CD4-positive, alpha-beta T cell treated with Interleukin-21 for 1 hour (primary cell): ENCODE measurements at places on chromosomes 12 and 14.

DNA sequence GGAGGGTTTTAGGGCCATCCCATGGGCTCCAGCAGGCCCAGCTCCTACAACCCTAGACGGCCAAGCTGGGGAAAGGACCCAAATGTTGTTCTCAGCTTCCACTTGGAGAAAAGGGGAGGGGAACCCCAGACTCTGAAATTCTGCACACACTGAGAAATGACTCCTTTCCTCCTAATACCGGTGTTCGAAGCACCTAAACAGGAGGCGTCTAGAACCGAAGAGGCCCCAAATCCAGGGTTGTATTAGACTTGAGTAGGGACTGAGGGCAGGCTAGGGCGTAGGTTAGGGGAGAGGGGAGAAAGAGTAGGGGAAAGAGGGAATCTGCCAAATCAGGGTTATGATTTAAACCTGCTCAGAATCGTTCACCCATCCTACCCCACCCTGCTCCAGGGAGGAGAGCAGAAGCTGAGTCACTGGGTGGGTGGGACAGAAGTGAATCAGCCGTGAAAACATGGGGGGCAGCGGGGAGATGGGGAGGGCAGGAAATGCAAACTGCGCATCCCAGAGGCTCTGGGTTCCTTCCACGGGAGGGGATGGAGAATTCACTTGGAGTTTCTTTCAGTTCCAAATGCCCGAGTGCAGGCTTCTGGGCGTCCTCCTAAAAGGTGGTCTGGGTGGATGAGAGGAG is 1.0 kb downstream of the IGFBP6 start:
- DNase-seq, result no peak

DNA sequence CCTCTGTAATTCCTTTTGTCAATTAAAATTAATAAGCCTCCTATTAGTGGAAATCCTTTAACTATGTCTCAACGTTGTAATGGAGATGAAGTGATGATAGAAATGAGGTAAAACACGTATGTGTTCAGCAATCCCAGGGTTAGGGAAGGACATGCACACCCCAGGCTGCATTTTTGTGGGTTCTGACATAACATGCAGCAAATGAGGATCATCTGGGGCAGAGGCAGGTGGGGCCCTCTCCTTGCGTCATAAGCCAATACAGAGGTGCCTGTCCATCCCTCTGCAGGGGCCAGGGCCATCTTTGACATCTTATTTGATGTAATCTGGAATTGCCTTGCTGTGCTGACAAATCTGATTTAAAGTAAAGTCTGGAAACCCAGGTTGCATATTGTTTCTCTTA is 73.2 kb downstream of the MYRFL start:
- DNase-seq, result no peak

DNA sequence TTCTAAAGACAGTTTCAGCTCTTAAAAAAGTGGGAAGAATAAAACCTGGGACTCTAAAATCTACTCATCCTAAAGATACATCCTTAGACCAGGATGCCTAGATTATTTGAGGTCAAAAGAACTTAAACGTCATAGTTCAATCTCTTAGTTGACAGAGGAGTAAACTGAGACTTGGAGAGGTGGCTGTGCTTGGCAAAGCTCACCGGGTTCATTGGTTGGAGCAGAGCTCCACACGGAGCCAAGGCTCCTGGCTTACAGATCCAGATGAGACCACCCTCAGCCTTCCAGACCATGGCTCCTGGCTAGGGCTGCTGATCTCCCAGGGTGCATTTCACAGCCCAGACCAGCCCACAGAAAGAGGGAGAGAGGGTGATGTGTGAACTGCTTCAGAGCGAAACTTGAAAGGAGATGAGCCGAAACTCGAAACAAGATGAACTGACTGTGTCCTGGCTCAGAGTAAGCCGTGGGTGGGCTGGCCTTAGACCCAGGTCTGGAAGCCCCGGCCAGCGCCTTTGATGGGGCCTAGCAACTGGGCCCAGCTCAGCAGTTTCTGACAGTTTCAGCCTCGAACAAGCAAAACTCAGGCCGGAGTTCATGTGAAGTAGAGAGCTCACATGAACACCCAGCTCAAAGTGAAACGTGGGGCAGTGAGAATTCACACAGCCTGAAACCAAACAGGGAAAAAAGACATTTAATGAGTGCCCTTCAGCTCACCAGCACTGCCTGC is 1044.8 kb downstream of the BCL11B start:
- peak; percentile 44 for DNase-seq

- DNase-seq, result no peak
Observed at GRCh38 chr14:101134161-101134631, 230.7 kb upstream of the RTL1 start.

GRCh38 chr12:88931598-88931997 is 351.3 kb upstream of the KITLG start:
- no peak for DNase-seq

- no peak for DNase-seq
Observed at GRCh38 chr12:70609203-70609602, 28.0 kb downstream of the PTPRB start.

DNA sequence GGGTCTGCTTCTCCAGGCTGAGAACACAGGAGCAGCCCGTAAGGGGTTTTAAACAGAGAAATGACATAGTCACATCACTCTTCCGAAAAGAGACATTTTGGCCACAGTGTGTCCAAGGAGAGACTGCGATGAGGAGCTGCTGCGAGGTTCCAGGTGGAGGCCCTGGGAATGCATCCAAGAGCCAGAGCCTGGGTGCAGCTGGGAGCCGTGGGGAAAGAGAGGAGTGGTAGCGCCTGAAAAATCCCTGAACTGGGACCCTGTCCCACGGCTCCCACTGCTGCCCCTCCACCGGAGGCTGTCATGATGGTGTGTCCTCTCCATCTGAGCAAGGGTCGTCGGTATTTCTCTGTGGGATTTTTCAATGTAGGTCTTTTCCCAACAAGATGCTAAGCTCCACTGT is 146.9 kb downstream of the BCL11B start:
- no peak for DNase-seq

DNA sequence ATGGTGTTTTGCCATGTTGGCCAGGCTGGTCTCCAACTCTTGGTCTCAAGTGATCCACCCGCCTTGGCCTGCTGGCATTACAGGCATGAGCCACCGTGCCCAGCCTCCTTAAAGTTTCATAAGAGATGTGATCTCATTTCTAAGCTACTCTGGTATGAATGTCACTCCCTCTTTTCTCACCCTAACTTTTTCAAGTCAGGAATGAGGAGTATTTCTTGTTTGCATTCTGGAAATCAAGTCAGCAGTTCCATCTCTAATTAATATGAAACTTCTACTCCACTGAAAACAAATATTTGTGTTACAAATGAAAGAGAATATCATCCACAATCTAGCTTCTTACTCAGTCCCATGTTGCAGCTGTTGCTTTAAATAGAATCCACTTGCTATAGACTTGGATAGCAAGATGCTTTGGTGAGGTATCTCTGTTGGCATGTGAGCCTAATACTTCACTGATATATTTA is 61.3 kb downstream of the ARF6 start:
- DNase-seq, result no peak

DNA sequence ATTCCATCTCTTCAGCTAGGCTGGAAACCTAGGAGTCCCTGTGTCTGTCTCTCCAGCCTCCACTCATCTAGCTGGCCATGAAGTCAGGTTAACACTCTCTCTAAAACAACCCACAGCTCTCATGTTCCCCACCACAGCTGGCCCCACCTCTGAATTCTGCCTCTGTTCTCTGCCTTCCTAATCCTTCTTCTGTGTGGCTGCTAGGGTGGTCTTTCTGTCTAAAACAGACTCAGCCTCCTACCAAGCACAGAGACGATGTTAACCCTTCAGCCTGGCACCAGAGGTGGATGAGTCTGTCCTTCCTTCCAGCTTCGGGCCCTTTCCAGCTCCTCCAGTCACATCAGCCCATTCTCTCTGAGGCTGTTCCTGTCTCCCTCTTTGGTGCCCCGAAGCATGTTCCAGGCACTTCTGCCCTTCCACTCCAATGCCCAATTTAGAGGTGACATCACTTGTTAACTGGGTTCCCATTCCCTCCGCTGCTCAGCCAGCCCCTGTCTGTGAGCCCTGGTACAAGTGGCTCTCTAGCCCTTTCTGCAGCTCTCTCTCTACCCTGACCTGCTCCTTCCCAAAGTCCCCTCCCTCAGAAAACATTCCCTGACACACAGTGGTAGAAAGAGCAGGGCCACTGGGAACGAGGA is 9.1 kb downstream of the FIGNL2 start:
- no peak for DNase-seq

DNA sequence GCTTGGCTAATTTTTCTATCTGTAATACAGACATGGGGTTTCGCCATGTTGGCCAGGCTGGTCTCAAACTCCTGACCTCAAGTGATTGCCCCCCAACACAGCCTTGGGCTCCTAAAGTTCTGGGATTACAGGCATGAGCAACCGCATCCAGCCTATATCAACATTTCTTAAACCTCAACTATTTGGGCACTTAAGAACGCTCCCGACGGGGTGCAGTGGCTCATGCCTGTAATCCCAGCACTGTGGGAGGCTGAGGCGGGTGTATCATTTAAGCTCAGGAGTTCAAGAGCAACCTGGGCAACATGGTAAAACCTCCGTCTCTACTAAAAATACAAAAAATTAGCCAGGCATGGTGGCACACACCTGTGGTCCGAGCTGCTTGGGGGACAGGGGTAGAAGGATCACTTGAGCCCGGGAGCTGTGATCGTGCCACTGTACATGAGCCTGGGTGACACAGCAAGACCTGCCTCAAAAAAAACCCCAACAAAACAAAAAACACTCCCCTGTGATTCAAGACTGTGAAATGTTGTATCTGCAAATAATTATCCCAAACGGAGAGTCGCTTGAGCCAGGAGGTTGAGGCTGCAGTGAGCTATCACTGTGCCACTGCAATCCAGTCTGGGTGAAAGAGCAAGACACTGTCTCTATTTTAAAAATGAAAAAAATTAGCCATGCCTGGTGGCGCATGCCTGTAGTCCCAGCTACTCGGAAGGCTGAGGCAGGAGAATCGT is 21.5 kb downstream of the PPTC7 start:
- no peak for DNase-seq

GRCh38 chr12:121581686-121582429 is 1.0 kb upstream of the KDM2B start:
- peak; percentile 31 for DNase-seq

- no peak for DNase-seq
Observed at GRCh38 chr12:5592310-5592709, 160.4 kb downstream of the NTF3 start.

DNA sequence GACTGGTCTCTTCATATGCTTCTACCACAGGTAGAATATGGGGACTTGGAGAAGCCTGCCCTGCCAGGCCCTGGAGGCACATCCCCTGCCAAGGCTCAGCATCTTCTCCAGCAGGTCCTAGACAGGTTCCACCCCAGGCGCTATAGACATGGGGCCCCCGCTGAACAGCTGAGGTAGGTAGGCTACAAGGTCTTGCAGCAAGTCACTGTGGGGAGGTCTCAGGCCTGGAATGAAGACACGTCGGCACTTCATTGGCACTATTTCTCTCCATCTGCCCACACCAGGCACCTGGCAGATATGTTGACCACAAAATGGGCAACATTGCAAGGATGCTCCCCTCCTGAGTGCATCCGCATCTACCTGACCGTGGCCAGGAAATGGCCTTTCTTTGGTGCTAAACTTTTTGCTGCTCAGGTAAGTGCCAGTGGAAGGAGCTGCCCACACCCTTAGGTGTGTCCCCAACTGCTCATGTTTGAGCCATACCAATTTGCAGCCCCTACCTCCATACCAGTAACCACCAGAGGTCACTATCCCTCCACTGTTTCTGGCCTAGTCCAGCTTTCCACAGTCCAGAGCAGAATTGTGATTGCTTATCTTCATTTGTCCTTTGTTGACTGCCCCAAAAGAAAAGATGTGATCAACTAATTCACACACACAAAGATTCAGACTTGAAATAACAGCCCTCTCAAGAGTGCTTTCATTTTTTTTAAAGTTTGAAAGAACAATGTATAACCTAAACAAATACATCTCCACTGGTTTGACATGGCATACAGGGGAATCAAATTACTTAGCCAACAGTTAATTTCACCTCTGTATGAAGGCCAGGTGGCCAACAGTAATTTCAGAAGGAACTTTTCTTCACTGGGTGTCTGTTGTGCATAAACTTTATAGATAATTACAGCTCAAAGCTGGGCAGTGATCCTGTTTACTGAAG is 16.1 kb downstream of the PIGH start:
- peak; percentile 55 for DNase-seq

- DNase-seq, result peak; percentile 61
Observed at GRCh38 chr14:35403114-35403602, 1.4 kb downstream of the NFKBIA start.

GRCh38 chr12:100845095-100845494 is 50.5 kb downstream of the ANO4 start:
- no peak for DNase-seq

- peak; percentile 93 for DNase-seq
Observed at GRCh38 chr12:50400638-50401499, at the start of gene LARP4. Gene LARP4 (plus strand): TSS chr12:50400885. CDS start chr12:50401011, 126 bp downstream.

DNA sequence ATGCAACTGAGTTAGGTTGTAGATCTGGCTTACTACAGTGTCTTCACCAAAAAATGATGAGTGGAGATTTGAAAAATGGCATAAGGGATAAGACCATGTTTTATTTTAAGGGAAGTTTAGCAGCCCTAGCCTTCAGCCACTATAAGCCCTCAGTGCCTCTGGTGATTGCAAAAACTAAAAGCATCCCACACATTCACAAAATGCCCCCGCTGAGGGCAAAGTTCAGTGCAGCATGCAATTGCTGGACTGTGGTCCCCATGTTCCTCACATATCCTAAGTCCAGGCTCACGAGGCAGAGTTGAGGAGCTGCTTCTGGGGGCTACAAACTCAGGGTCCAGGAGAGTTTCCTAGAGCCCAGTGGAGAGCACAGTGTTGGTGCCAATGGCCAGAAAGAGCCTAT is 29.6 kb upstream of the NCOR2 start:
- DNase-seq, result no peak

DNA sequence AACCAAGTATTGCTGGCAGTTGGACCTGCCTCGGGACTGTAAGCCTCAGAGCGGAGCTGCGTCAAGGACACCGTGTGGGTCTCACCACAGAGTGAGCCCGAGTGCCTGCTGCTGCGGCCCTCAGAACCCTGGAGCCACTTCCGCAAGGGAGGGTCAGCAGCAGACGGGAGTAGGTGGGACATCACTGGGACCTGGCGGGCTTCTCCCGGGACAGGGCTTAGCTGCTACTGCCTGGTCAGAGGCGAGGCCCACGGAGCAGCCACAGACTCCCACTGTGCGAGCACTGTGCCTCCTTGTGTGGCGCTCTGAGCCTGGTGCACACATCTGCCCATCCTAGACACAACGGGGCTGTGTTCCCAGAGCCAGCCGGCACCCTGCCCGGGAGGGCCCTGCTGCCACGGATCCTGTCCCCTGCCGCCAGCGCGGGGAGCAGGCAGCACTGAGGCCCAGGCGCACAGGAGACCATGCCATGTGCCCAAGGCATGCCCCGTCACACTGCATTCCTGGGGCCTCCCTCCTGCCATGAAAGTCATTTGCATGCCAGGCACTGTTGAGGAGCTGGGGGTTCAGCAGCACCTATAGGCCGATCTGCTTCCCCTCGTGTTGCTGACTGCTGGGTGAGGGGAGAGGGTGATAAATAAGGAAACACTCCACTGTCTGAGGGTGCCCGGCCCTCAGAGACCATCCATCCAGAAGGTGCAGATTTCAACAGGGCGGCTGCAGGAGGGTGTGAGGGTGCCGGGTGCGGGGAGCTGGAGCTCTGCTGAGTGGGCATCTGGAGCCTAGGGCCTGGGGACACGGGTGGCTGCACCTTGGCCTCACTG is 10.0 kb downstream of the HIP1R start:
- DNase-seq, result no peak
